ENCODE measurements at places on chromosomes 7 and 10.

- no peak for DNase-seq
Observed at GRCh38 chr10:4494551-4494950, 331.5 kb upstream of the AKR1E2 start.

- DNase-seq: peak; percentile 16
Observed at GRCh38 chr10:106836933-106837663, 327.4 kb downstream of the SORCS1 start.

DNA sequence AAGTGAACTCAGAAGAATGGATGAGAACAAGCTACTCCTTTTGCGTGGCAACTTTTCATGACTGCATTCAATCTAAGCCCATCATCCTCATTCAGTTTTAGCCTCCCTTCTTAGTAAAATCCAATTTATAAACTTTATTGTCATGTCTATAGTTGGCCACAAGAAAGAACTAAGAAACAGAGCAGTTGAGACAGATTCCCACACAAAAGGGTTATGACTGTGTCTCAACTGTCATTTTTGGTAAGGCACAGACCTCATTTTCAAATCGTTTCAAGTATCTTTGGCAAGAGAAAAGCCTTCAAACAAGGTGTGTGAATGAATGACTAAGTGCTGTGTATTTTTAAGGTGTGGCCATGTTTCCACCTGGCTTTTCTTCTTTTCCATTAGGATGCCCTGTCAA lies 84.2 kb upstream of the CREB5 start:
- no peak for DNase-seq

DNA sequence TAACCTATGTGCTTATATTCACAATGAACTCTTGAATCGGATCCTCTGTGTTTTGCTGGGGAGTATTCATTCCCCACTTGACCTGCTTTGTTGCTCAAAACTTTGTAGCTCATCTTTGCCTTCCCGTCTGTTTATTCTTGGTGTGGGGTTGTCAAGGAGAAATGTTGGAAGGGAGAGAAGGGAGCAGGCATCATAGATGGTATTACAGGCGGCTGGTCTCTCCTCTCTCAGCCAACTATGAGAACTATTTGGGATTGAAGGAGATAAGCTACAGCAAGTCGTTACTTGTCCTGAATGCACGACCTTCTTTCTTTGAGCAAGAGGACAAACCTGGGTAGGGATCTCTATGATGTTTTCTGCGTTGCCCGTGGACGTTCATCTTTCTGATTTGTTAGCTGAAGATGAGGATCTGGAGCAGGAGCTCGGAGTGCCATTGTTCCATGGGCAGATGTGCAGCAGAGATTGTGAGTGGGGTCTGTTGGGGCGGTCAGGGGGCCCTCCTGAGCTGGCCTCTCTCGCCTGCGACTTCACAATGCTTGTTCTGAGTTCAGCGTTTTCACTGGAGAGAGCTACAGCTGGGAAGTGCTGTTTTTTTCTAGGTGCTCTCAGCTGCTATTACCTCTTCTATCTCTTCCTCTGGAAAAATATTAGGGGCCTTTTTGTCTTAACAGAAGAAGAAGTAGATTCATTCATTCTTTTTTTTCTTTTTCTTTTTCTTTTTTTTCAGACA lies 126.9 kb upstream of the KLF6 start:
- no peak for DNase-seq

GRCh38 chr7:1672851-1673486 lies 2.9 kb downstream of the ELFN1 start:
- no peak for DNase-seq

DNA sequence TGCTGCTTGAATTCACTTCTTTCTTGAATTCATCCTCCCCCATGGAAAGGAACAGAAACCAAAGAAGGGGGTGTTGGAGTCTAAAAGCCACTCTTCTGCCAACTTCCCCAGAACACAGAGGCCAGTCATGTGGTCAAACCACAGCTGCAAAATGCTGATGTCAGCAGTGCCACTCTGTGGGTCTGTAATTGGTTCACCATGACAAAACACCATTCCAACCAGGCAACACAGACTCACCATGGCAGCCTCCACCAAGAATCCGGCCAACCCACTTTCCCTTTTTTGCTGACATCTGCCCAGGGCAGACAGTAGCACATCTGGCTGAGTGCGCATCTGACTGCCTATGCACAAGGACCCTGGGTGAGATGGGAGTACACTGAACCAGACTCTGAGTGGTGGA lies 16.8 kb downstream of the OSBPL3 start:
- peak; percentile 97 for DNase-seq

DNA sequence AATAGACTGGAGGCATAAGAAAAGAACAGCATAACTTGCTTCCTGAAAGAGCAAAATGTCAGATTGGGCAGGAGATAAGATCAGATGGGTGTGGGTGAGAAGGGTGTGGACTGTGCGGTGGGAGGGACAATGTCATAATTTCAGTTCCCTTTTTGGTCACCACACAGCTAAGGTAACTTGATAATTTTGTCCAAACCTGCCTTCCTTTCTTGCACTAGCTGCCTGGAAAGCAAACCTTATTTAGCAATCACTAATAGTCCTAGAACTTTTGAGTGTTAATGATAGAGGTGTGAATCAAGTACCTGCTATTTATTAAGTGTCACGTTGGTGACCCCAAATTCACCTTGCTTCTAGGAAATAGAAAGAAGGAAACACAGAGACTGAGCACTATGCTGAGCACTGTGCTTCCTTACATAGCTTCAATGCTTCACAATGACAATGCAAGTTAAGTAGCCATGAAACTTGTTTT lies 72.4 kb upstream of the SP4 start:
- DNase-seq: no peak

GRCh38 chr10:116771101-116771958 lies 29.0 kb upstream of the HSPA12A start:
- peak; percentile 19 for DNase-seq

GRCh38 chr10:27319752-27320431 lies 79.3 kb upstream of the ACBD5 start:
- DNase-seq: peak; percentile 62

GRCh38 chr7:117688126-117688525 lies 185.1 kb downstream of the CTTNBP2 start:
- no peak for DNase-seq

- peak; percentile 93 for DNase-seq
Observed at GRCh38 chr7:100867040-100867775, at the start of gene TRIP6. TRIP6 (plus strand) TSS chr7:100867387; CDS start chr7:100867498, 111 bp downstream.

GRCh38 chr10:3195726-3196125 lies 23.1 kb upstream of the PITRM1 start:
- DNase-seq: no peak

- DNase-seq: no peak
Observed at GRCh38 chr7:150867605-150868004, 15.3 kb downstream of the AOC1 start.

DNA sequence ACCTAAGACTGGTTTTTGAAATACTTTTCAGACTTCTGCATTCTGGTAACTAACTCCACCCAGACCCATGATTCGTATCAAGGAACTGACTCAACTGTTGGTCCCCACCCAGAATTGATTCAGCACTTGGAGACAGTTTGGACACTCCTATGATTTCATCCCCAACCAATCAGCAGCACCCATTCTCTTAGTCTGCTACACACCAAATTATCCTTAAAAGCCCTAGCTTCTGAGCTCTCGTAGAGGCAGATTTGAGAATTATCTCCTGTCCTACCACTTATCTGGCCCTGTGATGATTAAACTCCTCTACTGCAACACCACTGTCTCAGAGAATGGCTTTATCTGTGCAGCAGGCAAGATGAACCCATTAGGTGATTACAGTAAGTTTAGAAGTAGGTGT lies 7.7 kb upstream of the GSTO1 start:
- no peak for DNase-seq

DNA sequence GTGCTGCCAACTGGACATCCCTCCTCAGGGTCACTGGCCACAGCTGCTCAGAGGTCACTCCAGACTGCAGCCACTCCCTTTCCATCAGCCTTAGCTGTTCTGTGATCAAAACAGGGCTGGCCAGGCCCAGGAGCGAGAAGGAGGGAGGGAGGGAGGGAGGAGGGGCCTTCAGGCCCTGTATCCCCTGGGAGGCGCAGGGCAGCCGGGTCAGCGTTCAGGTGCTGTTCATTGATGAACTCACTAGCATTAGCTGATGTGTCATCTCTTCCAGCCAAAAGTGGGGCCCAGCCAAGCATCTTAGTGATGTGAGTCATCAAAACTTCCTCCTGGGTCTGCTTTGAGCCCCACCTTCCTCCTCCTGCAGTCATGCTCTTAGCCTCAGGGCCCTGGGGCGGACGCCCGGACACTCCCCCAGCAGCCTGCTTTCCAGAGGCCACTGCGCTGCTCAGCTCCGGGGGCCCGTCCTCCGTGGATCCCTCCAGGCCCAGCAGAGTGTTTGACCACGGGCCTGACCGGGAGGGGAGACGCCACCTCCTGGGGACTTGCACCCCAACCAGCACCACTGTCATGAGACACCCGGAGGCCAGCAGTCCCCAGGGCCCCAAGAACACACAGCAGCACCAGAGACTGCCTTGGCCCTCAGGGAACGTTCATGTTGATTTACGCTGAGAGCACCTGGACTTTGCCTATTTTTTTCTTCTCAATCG lies 149.2 kb downstream of the PRKAG2 start:
- DNase-seq: peak; percentile 97

DNA sequence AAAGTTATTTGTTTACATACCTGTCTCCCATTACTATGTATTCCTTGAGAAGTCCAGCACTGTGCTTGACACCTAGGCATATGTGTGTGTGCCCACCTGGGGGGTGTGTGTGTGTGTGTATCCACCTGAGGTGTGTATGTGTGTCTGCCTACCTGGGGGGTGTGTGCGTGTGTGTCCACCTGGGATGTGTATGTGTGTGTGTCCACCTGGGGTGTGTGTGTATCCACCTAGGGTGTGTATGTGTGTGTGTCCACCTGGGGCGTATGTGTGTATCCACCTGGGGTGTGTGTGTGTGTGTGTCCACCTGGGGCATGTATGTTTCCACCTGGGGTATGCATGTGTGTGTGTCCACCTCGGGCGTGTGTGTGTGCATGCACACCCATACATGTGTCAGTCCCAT lies 603.5 kb downstream of the PHTF2 start:
- no peak for DNase-seq

DNA sequence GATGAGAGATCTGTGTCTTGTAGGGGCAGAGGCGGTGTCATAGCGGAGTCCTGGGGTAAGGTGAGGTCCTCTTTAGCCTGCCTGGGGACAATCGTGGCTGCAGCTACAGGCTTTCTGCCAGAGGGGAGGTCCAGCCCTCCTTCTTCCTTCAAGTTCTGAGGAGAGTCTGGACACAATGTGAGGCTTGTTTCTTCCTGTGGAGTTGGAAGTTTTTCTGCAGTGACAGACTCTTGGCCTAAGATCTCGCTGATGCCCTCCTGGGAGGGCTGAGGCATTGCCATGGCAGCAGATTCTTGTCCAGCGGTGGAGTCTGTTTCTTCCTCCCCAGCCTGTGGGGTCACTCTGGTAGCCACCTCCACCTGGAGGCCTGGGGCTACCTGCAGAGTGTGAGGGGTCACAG lies 4.4 kb downstream of the NACAD start:
- DNase-seq: no peak

DNA sequence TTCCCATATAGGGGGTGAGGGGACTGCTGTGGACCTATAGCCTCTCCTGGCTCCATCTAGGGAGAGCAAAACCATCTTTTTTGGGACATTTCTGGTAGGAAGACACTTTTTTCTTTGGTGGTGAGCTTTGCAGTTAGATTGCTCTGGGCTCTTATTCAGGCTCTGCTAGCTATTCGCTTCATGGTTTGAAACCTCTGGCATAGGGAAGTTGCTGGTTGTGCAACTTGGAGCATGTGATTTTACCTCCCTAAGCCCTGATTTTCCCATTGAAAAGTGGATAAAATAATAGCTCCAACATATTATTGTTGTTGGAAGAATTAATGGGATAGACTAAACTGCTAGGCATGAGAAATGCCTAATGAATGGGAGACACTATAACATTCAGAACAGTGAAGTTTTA lies 69.6 kb downstream of the CYP26A1 start:
- no peak for DNase-seq

DNA sequence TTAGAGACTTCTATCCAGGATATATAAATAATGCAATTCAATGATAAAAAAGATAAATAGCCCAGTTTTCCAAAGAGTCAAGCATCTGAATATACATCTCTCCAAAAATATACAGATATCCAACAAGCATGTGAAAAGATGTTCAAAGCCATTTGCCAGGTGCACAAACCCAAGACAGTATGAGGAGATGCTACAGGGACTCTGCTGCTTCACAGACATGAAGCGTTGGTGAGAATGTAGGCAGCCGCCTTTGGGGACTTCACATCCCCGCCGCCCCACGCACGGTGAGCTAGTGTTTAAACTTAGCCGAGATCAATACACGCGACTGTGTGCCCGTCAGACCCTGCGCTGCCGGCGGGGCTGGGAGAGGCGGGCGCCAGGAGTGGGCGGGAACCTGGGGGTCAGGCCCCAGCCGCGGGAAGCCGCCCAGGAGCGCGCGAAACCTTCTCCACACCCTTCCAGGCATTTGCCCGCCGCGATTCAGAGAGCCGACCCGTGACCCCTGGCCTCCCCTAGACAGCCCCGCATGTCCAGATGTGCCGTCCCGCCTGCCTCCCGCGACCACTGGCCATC lies 927 bp upstream of the ALOX5 start:
- no peak for DNase-seq

DNA sequence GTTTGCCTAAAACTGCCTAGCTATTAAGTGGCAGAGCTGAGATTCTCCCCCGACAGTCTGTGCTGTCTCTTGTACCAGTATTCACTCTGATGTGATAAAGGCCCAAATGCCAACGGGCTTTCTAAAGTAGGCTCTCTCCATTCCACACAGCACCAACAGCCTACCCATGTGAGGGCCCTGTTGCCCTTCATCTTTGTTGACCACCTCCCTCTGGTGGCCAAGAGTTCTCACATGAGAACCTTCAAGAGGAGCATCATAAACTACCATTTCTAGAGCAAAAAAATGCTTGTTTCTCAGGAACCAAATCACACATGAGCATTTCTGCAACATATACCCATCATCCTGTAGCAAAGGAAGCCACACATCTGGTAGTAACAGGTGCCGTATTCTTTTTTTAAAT lies 185.8 kb downstream of the GRM8 start:
- no peak for DNase-seq

- no peak for DNase-seq
Observed at GRCh38 chr10:92719991-92720830, 30.5 kb downstream of the HHEX start.
